Brain (organoid and tissue), 16 donors: ENCODE measurements at places on chromosomes 5 and 9.

GRCh38 chr9:110170357-110171257 is 37.4 kb downstream of the C9orf152 start:
- no peak for DNase-seq

GRCh38 chr9:77307166-77307565 is 129.8 kb downstream of the VPS13A start:
- DNase-seq: no peak

- no peak for DNase-seq
Measured at GRCh38 chr5:132673488-132673887, 301 bp upstream of the IL4 start.

- peak; percentile 3 for DNase-seq
Measured at GRCh38 chr5:68730979-68731654, 362.7 kb upstream of the SLC30A5 start.

- DNase-seq: no peak
Measured at GRCh38 chr9:3032898-3033297, 189.0 kb upstream of the PUM3 start.

DNA sequence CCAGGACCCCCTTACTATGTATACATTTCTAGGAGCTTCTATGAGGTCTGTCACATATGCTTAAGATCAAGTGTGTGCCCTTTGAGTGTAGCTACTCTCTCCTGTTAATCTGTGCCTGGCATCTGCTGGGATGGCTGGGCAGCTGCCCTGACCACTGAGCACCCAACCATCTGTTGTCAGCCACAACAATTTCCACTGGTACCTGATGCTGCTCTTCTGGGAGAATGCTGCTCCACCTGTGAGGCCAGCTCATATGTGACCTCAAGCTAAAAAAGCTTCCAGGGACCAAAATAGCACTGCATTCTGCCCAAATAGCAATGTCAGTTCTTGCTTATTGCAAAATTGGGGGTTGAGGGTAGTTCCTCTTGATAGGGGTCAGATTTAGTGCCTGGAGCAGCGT is 595.6 kb downstream of the RAB3C start:
- DNase-seq: no peak

- DNase-seq: no peak
Measured at GRCh38 chr5:81334304-81335061, 33.1 kb downstream of the ZCCHC9 start.

DNA sequence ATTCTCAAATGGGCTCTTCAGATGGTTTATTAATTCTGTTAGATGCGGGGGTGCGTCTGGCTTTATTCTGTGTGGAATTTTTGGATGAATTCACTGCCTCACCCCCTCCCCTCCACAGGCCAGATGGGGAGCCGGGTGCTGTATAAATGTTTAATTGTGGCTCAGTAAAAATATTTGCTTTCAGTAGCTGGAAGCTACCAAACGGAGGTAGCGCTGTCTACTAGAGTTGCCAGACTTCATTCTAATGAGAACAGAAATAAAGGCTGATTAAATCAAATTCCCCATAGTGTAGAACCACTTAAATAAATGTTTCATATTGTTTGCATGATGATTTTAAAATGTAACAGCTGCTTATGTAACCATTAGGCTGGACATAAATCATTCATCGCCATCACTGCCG is 34.5 kb upstream of the KCNMB1 start:
- peak; percentile 44 for DNase-seq

DNA sequence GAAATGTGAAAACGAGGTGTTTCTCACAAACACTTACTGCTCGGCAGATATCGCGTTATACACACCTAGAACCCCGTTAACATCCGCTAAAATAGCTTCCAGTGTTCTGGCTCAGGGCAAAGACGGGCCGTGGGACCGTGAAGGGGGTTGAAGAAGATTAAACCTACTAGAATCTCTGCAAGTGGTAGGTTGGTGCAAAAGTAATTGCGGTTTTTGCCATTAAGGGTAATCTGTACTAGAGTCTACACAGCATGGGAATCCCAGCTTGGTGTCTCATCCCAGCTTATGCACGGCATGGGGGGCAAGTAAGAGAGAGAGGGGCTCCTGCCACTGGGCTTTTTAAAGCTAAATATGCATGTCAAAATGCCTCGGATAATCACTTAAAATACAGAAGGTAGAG is 43.9 kb downstream of the HRH2 start:
- DNase-seq: no peak

DNA sequence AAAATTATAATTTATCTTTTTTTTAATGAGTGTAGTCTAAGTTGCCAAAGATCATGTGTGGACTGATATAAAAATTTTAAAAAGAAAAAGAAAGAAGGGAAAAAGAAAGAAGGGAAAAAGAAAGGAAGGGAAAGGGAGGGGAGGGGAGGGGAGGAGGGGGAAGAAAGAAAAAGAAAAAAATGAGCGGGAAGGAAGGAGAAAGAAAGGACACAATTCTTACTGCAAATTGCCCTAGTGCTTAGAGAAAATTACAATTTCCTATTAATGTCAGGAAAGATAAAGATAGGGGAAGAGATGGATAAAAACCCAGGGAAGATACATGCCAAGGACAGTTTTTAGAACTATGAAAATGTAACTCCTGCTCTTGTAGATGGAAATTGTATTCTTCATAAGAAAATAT is 789.7 kb upstream of the GRAMD2B start:
- DNase-seq: no peak

GRCh38 chr5:128378632-128379031 is 159.4 kb downstream of the FBN2 start:
- no peak for DNase-seq

GRCh38 chr5:122420537-122421236 is 108.7 kb downstream of the SNCAIP start:
- DNase-seq: no peak

DNA sequence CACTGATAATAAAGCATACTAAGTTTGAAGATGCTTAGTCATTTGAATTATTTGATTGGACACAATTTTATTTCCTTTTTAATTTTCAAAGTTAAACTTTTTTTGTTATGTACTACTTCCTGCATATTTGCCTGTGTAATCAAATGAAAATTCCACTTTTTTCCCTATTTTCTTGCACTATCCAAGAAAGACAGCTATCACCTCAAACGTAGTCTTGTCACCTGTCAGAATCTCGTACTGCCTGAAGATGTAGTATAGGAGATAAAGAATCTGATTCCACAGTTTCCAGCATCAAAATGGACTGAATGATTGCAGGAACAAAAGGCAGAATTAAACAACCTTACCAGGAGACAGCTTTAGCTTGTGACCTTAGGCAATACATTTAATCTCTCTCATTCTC is 818.8 kb downstream of the MAT2B start:
- DNase-seq: no peak

- no peak for DNase-seq
Measured at GRCh38 chr9:567747-568305, 273.7 kb upstream of the DMRT1 start.

- DNase-seq: no peak
Measured at GRCh38 chr9:114759512-114760341, 46.1 kb downstream of the TNFSF15 start.

DNA sequence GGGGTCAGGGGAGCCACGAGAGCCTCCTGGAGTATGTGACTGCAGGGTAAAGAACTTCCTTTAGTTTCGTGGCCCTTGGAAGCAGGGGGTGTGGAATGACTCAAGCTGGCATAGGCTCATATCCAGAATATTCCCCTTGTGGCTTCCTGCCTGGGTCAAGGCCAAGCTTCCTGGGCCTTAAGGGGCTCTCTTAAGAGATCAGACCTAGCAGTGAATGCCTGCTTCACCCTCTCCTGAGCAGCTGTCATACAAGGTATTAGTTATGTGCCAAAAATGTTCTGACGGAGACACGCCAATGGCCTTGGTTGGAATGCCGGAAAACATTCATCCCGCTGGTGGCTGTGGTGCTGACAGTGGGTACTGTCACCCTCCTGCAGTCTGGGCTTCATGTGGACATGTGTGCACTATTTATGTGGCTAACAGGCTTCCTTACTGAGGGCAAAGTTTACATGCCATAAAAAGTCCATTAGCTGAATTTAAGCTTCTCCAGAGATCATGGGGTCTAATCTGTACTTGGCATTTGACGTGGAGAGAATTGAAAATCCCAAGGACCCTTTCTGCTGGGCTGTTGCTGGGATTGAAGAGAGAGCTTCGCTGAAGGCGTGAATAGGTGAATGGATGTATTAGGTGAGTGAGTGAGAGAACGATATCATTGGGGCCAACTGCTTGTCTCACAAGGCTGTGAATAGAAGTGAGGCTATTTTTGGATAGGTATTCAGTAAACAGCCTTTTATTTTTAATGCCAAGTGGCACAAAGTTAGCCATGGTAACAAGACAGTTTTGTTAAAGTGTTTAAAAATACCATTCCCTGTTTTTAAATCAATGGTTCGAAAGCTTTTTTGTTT is 156.8 kb downstream of the MACROH2A1 start:
- peak; percentile 61 for DNase-seq

GRCh38 chr9:127723444-127723843 is 7.6 kb downstream of the TTC16 start:
- peak; percentile 29 for DNase-seq

- DNase-seq: peak; percentile 58
Measured at GRCh38 chr5:147688656-147689356, 93.7 kb downstream of the JAKMIP2 start.

DNA sequence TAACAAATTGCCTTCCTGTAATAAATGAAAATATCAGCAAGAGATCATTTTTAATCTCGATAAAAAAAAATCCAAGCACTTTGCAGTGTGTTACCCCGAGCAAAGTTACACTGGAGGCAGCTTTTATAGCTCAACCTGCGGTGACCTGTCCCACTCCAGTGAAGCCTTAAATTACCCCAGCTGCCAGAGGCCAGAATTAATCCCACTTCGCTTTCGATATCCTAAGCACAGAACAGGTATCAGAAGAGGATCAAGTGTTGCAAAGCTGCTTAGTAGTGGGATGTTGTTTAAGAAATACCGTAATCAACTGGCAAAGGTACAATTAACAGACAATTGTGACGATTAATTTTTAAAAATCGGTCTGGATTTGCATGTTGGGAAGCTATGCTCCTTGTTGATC is 314.0 kb downstream of the AGTPBP1 start:
- no peak for DNase-seq
